Neural progenitor cell (in vitro differentiated cells): ENCODE measurements at places on chromosomes 1 and 21.

DNA sequence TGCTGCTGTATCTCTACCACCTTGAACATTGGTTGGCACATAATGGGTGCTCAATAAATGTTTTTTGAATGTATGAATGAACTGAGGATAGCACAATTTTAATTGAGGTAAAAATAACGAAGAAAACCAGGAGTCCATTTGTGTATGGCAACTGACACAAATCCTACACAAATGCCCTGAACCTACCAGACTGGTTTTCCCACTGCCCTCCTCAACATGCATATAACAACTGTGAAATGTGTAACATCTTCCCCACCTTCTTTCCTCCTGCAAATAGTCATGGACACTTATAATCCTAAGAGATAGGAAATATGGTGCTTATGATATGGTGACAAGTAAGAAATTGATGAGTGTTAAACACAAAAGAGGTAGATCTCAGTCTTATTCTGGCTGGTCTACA is 9.9 kb upstream of the LMO4 start:
- DNase-seq, result no peak

DNA sequence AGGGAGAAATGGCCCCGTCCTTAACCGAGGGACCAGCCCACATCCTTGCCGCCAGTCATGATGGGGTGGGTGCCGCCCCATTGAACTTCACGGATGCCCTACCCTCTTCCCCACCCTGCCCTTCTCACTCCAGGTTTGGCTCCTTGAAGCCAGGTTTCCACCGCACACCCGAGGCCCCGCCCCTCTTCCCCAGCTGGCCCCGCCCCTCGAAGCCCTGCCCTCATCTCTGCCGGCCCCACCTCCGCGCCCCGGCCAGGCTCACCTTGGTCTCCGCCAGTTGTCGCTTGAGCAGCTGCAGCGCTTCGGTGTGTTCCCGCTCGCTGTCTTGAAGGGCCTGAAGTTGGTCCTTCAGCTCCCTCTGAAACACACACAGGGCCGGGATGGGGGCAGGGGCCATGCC is 16.6 kb downstream of the TRIM62 start:
- peak; percentile 50 for DNase-seq

- peak; percentile 15 for DNase-seq
Measured at GRCh38 chr1:208841436-208841835, 597.3 kb upstream of the PLXNA2 start.

DNA sequence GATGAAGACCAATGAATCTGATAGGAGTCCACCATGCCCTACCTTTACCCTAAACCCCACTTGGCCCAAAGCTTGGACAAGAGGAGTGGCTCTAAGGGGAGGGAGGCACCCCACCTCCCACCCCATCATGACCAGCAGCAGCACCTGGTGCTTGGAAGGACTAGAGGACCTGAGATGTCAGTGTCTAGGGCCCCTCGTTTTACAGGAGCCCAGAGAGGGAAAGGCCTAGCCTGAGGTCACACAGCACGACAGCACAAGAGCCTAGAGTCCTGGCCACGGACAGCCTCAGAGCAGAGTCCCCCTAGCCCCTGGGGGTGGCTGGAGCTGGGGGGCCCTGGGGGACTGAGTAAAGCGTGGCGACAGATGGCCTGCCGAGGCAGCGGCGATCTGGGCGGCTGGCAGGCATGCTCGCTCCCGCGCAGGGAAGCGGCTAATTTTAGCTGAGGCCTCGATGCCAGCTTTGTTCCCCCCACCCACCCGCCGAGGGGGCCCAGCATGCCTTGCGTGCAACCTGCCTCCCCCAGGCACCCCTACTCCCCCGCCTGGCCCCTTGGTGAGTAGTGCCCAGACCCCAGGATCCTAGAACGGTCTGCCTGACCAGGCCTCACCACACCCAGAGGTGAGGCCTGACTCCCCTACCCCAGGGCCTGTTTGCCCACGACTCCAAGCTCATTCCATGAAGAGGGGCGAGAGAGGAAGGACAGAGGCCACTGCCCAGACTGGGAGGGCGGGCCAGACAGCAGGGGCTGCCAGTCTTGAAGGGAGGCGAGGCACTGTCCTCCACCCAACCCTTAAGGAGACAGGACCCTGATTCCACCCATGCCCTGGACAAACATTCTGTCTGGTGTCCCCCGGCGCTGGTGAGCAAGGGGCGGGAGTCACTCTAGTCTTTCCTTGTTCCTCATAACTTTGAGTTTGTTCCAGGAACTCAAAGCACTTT is 39.0 kb downstream of the AHDC1 start:
- DNase-seq, result no peak

DNA sequence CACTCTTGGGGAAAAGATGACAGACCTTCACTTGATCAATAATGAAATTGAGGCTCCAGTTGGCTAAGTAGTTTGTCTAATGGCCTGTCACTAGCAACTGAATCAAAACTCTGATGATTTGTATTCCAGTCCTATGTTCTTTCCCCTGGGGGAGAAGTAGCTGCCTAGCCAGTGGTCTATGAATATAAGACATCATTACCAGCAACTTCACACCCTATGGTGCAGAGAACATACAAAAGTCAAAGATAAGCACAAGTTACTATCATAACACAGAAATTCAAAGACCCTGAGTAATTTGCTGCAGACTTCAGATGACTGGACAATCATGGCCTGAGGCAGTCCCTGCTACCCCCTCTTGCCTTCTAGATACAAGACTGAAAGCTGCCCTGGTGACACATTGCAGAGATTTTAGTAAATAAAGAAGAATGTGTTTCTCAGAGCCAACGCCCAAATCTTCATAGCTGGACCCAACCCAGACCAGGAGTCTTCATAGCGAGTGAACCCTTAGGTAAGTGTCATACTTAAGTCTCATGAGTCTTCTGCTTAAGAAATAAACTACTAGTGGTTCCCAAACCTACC is 993 bp downstream of the PDZK1 start:
- no peak for DNase-seq

GRCh38 chr1:60894741-60895140 is 187.6 kb upstream of the NFIA start:
- DNase-seq, result no peak

DNA sequence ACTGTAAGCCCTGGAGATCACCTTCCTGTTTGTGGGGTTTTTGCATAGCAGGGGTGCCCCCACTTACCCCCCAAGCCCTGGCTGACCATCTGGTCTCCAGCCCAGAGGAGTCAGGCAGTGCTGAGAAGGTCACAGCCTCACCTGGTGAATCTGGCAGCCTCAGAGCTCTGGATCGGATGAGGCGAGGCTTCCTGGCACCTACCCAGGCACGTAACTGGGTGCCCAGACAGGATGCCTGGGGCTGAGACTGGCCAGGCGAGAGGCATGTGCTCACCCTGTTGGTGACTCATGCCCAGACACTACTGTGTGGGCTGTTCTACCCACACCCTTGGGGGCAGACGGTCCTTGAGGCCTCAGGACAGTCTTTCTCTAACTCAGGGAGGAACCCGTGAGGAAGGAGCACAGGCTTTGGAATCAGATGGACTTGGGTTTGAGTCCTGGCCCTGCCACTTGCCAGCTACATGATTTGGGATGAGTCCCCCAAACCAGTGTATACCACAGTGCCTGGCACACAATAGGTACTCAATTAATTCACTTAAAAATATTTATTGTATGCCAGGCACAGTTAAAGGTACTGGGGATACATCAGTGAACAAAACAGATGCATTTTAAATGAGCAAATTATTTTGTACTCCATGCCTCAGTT is 15.1 kb upstream of the PADI3 start:
- DNase-seq, result no peak
